ENCODE measurements at places on chromosomes 12 and 14.

GRCh38 chr12:50201987-50202521 lies 34.9 kb upstream of the CERS5 start:
- DNase-seq = peak; percentile 73

DNA sequence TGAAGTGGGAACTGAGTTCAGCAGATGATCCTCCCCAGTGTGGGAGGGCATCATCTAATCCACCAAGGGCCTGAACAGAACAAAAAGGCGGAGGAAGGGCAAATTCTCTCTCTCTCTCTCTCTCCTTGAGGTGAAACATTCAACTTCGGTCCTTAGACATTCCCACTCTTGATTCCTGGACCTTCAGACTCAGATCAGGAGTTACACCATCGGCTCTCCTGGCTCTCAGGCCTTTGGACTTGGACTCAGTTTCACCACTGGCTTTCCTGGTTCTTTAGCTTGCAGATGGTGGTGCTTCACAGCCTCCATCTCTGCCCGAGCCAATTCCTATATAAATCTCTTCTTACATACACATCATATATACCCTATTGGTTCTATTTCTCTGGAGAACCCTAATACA lies 73.2 kb downstream of the SPPL3 start:
- DNase-seq = no peak

- no peak for DNase-seq
Measured at GRCh38 chr14:56199982-56200577, 81.9 kb downstream of the PELI2 start.

DNA sequence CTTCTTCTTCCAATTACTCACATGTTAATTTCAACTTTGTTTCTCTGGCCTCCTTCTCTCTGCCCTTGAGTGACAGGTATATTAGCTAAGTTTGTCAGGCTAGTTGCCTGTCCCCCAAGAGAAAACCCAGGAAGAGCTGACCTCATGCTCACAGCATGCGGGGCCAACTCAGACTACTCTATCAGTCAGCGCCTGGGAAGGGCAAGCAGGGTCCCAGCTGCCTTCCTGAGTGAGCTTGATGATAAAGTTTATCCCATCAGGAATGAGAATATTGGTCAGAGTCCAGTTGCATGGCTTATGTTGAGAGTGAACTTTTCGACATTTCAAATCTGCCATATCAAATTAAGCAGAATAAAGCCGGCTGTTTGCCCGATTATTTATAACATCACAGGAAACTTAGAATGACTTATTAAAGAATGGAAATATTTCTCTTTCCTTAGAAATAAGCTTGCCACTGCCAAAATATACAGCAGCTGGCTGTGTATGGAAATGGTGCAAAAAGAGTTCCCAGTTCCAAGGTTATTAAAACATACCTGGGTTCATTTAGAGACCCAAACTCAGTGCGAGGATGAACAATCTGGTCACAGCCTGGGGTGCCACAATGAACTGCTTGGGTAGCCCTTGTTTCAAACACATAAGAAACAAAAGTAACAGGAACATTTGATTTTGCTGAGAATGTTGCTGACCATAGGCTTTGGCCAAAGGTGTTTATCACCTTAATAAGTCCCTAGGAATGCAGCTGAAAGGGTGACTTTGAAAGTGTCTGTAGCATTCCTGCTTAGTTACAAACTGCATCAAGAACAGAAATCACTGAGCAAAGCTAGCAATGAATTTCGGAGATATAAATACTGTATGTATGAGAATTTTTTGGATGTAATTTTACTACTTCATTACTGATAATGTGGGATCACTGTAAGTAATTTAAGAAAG lies 1553.8 kb upstream of the FLRT2 start:
- peak; percentile 1 for DNase-seq

DNA sequence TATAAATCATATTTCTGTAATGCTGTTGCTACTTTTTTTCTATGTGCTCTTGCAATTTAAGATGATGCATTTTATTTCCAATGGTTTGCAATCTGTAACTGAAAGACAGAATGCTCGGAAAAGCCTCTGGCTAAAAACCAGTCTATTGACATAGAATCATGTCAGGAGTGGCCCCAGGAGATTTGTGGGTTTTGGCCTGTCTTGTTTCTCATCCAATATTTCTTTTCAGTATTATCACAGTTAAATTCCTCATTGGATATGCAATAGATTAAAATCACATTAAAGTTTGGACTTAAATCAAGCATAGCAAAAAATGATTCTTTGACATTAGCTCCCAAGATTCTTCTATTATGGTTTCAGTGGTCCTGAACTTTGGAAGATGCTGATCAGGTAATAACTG lies 19.1 kb upstream of the SLC38A2 start:
- DNase-seq = peak; percentile 98

All from fibroblast of the aortic adventitia (primary cell).